ENCODE measurements at places on chromosomes 6 and 20.

DNA sequence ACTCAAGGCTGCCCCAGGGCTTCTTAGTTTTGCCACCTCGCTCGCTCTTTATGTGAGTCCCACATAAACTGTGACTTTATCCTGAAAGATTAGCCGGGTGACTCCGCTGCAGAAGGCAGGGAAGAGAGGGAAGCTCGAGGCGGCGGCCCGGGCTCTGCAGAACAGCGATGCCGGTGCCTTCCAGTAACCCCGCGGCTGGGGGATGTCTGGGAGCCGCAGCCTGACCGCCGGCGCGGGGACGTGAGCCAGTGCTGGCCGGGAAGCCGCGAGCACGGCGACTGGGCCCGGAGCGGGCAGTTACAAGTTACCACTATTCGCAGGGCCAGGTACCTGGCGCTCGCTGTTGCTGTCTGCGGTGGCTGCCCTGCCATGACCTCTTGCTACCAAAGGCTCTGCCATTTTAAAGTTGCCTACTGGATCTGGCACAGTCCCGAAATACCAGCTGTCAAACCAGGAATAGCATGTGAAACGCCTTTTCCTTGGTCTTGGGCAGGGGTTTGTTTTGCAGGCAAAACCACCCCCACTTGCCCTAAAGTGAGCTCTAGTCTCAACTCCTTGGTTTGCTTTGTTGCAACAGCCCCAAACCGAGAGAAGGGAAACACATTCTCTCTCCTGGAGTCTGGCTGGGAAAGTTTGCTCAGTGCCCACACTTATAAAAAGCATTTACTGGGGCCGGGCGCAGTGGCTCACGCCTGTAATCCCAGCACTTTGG is 124.0 kb upstream of the SLC2A12 start:
- DNase-seq = no peak

DNA sequence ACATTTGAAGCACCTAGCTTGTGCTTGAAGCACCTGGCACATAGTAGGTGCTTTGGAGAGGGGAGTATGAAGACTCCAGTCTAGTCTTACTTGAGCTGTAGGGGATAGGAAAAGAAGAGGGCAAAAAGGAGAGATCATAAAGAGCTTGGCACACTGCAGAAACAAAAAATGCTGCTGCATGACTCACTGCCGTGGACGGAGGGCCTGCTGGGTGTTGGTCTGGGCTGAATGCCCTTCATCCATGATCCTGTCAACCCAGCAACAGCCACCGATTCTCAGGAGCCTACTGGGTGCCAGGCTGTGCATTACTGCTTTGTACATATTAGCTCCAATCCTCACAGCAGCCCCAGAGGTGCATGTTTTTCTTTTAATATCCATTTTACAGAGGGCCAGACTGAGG is 6.0 kb downstream of the PDYN start:
- no peak for DNase-seq

- DNase-seq = no peak
These were observed 20.3 kb downstream of the FAM162B start for GRCh38 chr6:116745176-116745575.

DNA sequence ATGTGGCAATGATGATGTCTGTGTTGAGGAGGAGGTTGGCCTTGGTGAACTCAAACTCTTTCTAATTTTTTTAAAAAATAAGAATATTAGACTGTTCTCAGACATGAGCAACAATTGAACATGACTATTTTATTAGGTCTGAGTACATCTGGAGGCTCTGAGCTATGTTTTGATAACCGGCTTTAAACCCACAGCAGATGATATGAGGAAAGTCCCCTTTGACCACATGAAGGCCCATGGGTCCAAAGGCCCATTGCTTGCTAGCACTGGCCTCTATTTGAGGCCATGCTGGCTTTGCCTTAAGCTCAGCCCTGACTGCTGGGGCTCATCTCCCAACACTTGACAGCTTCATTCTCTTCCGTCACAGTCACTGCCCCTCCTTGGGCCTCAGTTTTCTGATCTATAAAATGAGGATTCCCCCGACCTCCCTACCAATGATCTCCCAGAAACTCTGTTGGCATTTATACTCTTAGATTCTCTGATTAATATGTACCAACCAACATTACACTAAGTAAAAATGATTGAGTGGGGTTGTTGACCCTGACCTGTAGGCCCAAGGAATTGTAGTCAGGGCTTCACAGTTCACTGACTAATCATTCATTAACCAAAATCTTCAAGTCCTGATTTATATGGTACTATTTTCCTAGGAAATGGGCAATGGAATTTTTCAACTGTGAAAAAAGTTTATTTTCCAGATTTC is 23.9 kb upstream of the TINAG start:
- no peak for DNase-seq

DNA sequence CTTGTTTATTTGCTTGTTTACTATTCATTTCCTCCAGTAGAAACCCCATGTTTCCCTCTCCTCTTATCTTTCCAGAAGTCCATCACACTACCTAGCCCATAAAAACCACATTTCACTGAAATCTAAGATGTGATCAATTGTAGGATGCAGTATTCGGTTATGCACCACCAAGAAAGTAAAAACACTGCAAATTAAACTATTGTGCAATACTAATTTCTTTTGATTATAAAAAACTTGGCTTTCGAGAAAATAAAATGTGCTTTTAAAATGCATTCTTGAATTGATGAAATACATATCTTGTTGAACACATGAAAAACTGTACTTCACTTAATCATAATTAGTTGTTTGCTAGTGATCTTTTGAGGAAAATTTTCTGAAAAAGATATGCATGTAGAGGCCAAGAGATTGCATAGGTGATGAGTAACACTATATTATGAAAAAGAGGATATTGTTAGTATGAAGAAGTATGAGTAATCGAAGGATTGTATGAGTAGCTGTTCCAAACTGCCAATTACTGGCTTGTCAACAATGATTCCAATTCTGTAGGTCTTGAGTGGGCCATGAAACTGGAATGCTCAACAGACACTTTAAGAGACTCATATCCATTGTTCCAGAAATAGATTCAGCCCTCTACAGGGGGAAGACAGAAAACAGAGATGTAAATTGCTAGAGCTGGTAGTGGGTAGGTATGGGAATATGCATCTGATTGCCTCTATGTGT is 79.7 kb downstream of the RNF217 start:
- no peak for DNase-seq

DNA sequence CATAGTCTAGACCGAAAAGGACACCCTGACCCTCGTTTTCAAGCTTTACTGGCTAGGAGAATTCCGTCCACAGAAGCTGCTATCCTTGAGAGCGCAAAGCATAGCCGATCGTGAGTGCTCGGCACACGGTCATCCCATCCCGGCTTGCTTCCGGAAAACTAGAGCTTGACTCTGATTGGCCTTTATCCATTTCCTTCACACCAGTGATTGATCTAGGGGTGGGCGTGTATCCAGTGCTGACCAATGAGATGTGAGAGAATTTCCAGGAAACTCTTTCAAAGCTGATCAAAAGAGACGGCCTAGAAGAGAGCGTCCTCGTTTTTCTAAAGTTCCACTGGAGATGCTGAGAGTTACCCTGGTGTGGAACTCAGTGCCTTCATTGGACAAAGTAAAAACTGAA is 41.0 kb upstream of the NFATC2 start:
- no peak for DNase-seq

DNA sequence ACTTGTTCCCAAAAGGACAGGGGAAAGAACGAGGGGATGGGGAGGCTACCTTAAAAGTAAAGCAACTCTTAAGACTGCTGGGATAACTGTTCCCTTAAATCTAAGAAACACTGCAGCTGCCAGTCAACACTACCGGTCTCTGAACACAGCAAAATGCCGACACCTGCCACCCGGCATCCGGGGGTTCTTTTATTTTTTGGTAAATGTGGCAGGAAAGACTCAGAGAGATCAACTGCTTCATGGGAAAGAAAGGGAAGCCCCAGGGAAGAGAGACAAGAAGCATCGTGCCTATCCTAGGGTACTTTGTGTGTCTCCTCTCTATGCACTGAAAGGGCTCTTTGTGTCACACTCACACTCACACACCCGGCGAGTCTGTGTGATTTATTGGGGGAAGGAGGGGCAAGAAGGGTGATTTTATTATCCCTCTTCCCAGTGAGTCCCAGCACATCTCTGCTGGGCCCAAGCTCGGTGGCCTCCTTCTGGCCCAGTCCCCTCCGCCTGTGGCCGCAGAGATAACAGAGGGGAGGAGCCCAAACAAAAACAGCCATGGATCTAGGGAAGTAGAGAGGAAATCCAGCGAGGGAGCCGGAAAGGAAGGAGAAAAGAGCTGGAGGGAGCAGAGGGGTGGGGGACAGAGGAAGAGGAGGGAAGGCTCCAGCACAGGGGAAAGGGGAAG is 1.4 kb downstream of the FYN start:
- no peak for DNase-seq

- no peak for DNase-seq
These were observed 8.0 kb upstream of the NPBWR2 start for GRCh38 chr20:64115171-64115911.

DNA sequence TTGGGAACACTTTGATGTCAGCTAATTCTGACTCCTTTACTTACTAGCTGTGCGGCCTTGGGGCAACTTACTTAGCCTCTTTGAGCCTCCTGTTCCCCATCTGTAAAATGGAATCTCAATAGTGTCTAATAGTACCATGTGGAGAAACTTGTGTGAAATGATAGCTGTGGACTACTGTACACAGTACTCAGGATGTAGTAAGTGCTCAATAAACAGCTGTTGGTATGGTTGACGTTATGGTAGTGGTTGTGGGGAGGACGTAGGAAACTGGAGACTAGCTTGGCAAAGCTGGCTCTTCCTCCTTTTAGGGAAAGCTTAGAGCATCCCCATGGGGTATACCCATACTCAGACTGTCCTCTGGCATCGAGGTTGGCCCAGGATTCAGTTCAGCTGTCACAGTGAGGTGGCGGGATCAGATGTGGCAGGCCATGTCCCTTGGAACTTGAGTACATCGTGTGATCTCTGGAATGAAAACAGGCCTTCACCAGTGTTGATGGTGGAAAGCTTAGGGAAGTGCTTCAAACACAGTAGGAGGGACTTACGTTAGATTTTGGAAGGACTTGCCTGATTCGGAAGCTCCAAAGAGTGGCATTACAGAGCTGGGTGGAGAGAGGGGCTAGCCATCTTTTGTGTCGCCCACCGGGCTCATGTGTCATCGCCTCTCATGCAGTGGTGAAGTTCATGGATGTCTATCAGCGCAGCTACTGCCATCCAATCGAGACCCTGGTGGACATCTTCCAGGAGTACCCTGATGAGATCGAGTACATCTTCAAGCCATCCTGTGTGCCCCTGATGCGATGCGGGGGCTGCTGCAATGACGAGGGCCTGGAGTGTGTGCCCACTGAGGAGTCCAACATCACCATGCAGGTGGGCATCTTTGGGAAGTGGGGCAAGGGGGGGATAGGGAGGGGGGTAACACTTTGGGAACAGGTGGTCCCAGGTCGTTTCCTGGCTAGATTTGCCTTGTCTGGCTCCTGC is 7.1 kb downstream of the VEGFA start:
- DNase-seq = no peak

DNA sequence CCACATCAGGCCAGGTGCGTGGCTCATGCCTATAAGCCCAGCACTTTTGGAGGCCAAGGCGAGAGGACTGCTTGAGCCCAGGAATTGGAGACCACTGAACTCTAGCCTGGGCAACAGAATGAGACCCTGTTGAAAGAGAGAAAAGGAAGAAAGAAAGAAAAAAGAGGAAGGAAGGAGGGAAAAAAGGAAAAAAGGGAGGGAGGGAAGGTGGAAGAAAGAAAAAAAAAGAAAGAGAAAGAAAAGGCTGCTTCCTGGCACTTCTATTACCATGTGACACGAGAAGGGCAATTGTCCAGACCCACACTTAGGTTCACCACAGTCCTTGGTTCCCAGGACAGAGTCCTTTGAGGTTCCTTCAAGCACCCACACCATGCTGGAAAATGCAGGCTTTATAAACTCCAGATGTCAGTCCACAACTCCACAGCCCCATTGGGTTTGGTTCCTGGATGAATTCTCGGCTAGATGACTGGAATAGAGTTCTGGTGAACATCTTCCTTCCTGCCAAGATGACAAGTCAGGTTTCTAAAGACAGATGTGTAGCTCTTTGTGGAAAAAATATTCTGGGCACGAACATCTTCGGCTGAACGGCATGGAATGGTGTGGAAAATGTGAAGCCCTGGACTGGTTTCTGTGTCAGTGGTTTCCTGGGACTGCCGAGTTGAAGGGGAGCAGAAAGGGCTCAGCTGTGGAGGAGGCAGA is 32.5 kb downstream of the NT5E start:
- DNase-seq = no peak

- DNase-seq = no peak
These were observed 59.0 kb upstream of the TULP4 start for GRCh38 chr6:158253248-158253647.

DNA sequence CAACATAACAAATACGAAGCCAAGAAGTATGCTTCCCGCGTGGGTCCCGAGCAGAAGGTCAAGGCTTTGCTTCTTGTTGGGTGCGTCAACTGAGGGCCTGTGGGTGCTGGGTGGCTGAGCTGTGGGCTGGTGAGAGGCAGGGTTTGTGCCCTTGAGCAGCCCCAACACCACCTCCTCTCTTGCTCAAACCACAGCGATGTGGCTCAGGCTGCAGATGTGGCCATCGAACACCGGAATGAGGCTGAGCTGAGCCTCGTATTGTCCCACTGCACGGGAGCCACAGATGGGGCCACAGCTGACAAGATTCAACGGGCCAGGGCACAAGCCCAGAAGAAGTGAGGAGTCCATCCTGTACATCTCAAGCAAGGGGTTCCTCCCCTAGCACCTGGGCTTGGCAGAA is 7.0 kb upstream of the PTPRA start:
- DNase-seq = no peak

DNA sequence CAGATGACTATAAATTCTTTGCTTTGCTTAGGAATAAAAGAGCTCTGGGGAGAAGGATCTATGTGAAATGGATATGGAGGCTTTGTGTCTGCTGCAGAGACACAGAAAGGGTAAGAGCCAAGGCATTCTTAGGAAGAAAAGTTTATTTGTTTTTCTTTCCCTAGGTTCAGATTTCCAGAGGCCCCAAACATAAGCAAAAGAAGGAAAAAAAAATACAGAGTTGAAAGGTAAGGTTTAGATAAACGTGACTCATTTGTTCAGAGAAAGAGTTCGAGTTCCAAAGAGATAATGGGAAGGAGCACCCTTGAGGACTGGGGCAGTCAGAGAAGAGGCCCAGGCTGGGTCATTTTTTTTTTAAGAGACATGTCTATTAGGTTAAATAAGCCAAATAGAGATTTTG is 27.4 kb upstream of the BMP5 start:
- no peak for DNase-seq

GRCh38 chr6:144372611-144373594 is 87.8 kb downstream of the UTRN start:
- no peak for DNase-seq

DNA sequence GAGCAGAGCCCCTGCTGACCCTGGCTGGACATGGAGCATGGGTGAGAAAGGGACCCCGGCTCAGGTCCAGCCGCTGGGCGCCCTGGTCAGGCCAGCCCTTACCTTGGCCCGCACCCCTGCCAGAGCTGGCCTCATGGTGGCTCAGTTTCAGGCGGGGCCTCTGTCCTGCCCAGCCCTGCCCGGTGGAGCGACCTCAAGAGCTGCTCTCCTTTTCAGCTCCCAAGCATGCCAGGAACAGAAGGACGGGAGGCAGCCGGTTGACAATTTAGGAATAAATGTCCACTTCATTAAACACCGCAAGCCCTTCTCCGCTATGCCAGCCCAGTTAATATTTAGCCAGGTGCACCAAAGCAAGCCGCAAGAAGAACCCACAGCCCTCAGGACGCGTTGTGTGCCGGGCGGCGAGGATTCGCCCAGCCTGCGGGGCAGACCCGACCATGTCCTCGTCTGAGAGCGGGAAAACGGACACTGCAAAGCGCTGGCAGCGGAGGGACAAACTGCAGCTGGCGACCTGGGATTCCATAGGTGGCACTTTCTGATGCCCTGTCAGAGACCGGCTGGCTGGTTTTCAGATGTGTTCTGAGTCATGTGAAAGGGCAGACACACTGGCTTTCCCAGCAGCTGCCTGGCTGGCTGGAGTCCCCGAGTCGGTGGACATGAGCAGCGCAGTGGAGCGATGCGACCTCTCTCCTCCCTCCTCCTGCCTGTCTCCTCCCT is 221.9 kb downstream of the TTLL2 start:
- no peak for DNase-seq

Data from mesothelial cell of epicardium (in vitro differentiated cells).